ENCODE measurements at places on chromosomes 16 and 17.
A peak's percentile ranks its signal among the peaks of the same experiment; 100 is the strongest.

- no peaks in the 10 kb centered on the region for H3K4me1 ChIP-seq
- no peak overlapping the region for H3K4me3 ChIP-seq
- no peaks in the 10 kb centered on the region for H3K27me3 ChIP-seq
- no peaks in the 10 kb centered on the region for H3K36me3 ChIP-seq
These were observed 272.8 kb upstream of the KCNJ16 start for GRCh38 chr17:69802045-69802740.

- H3K27ac ChIP-seq: no peak overlapping the region
- H3K36me3 ChIP-seq: peaks cover 33% of the 10 kb centered on the region
- H3K4me1 ChIP-seq: no peaks in the 10 kb centered on the region
- H3K27me3 ChIP-seq: peaks cover 11% of the 10 kb centered on the region
- no peak overlapping the region for H3K4me3 ChIP-seq
- DNase-seq: no peak
These were observed 1.7 kb downstream of the RASD1 start for GRCh38 chr17:17494499-17494869.

DNA sequence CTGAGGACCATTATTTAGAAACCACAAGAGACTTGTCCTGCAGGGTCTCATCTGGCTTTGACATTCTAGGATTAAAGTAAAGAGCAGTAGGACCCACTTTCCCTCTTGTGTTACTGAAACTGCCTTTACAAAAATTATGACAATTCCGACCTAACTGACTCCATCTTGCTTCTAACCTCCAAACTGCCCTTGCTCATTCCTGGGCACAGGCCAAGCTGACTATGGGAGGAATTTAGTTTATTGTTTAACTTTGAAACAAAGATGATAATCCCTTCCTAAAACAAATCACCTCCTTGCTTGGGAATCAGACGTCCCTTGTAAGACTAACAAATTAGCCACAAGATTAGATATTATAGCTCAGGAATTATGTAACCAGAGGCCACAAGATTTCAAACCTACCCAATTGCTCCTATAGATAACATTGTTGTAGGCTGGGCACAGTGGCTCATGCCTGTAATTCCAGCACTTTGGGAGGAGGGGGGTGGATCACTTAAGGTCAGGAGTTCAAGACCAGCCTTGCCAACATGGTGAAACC is 87.0 kb upstream of the FBXO47 start:
- no peak overlapping the region for H3K4me3 ChIP-seq
- H3K27ac ChIP-seq: no peak overlapping the region
- H3K4me1 ChIP-seq: no peaks in the 10 kb centered on the region
- no peaks in the 10 kb centered on the region for H3K36me3 ChIP-seq
- peaks cover 5% of the 10 kb centered on the region for H3K27me3 ChIP-seq
- no peak for DNase-seq

- peak; percentile 37 for DNase-seq
- H3K4me3 ChIP-seq: no peak overlapping the region
- no peak overlapping the region for H3K27ac ChIP-seq
- H3K4me1 ChIP-seq: peaks cover 44% of the 10 kb centered on the region
These were observed 1.8 kb downstream of the HMOX2 start for GRCh38 chr16:4477966-4478365.

- peaks cover 26% of the 10 kb centered on the region for H3K4me1 ChIP-seq
- DNase-seq: peak; percentile 95
- H3K4me3 ChIP-seq: no peak overlapping the region
- H3K27ac ChIP-seq: no peak overlapping the region
- no peaks in the 10 kb centered on the region for H3K27me3 ChIP-seq
- no peaks in the 10 kb centered on the region for H3K36me3 ChIP-seq
These were observed 7.0 kb upstream of the MILR1 start for GRCh38 chr17:64441772-64442540.

GRCh38 chr16:57423152-57423551 is 18.6 kb downstream of the CCL17 start:
- no peak overlapping the region for H3K4me3 ChIP-seq
- DNase-seq: no peak
- no peak overlapping the region for H3K27ac ChIP-seq

GRCh38 chr16:8493972-8494371 is 96.3 kb downstream of the TMEM114 start:
- no peaks in the 10 kb centered on the region for H3K36me3 ChIP-seq
- no peaks in the 10 kb centered on the region for H3K27me3 ChIP-seq
- H3K27ac ChIP-seq: no peak overlapping the region

DNA sequence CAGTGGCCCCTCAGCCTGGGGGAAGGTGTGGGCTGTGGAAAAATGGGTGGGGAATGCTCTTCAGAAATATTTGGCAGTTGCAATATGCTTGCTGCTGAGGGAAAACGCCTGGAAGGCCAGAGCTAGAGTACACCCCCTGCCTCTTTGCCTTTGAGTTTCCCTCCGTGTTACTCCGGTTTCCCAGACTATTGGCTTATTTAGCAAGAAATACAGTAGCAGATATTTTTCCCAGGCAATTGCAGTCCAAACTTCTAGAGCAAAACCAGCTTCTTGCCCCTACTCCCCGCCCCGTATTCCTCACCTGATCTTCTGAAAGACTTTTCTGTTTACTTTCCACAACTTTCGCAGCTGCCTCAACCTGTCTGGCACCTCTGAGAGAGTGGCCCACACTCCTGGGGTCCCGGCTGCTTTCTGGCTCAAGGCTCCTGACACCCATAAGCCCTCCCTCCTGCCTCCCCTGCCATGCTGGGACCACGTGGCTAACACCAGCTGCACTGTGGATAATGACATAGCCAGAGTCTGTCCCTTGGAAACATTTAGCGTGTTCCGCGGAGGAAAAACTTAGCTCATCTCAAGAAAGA is 45.8 kb upstream of the HELZ start:
- H3K36me3 ChIP-seq: no peaks in the 10 kb centered on the region
- no peak overlapping the region for H3K27ac ChIP-seq
- H3K4me1 ChIP-seq: peaks cover 10% of the 10 kb centered on the region
- no peak for DNase-seq

- no peaks in the 10 kb centered on the region for H3K4me1 ChIP-seq
- H3K4me3 ChIP-seq: no peak overlapping the region
- H3K36me3 ChIP-seq: no peaks in the 10 kb centered on the region
- no peak overlapping the region for H3K27ac ChIP-seq
These were observed 277.1 kb downstream of the CEP112 start for GRCh38 chr17:65914784-65915342.

GRCh38 chr16:88807626-88808453 is 3.9 kb downstream of the APRT start:
- no peak overlapping the region for H3K4me3 ChIP-seq
- no peak overlapping the region for H3K27ac ChIP-seq
- no peak for DNase-seq
- H3K27me3 ChIP-seq: no peaks in the 10 kb centered on the region
- H3K4me1 ChIP-seq: peaks cover 61% of the 10 kb centered on the region
